ENCODE measurements at places on chromosomes 6 and 20.

DNA sequence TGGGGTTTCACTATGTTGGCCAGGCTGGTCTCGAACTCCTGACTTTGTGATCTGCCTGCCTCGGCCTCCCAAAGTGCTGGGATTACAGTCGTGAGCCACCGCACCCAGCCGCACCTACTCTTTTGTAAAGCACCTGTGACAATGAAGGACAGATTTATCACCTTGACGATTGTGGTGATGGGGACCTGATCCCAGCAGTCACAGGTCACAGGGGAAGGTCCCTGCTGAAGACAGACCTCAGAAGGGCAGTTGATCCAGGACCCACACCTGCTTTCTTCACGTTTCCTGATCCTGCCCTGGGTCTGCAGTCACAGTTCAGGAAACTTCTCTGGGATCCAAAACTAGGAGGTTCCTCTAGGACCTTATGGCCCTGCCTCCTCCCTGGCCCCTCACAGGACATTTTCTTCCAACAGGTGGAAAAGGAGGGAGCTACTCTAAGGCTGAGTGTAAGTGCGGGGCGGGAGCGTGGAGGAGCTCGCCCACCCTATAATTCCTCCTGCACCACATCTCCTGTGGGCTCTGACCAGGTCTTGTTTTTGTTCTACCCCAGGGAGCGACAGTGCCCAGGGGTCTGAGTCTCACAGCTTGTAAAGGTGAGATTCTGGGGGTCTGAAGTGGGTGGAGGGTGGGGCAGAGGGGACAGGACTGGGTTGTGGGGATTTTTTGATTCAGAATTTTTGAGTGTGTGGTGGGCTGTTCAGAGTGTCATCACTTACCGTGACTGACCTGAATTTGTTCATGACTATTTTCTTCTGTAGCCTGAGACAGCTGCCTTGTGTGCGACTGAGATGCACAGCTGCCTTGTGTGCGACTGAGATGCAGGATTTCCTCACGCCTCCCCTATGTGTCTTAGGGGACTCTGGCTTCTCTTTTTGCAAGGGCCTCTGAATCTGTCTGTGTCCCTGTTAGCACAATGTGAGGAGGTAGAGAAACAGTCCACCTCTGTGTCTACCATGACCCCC lies 3.0 kb downstream of the HLA-E start:
- no peak for DNase-seq

- DNase-seq, result no peak
Observed at GRCh38 chr6:151959086-151959485, 151.6 kb downstream of the ESR1 start.

GRCh38 chr6:57207141-57207540 lies 15.0 kb downstream of the RAB23 start:
- DNase-seq, result no peak

GRCh38 chr6:138722425-138723371 lies 50.9 kb upstream of the CCDC28A start:
- DNase-seq, result no peak

DNA sequence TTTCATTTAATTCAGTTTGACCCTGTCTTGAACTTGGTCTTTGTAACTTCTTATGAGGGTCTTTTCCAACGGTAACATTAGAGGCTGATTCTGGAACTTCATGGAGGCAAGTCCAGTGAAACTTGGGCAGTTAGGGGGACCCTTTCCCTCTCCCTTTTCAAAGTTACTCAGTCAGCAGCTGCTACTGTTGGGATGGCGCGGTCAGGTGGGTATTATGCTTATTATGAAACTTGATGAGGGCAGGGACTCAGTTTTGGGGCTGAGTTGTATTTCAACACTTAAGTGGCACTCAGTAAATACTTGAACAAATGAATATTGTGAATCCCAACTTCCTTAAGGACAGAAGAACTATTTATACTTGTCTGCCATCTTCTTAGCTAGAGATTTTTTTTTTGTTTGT lies 20.8 kb downstream of the TOP1 start:
- DNase-seq, result no peak

GRCh38 chr20:37228082-37228481 lies 33.5 kb downstream of the GHRH start:
- DNase-seq, result no peak

DNA sequence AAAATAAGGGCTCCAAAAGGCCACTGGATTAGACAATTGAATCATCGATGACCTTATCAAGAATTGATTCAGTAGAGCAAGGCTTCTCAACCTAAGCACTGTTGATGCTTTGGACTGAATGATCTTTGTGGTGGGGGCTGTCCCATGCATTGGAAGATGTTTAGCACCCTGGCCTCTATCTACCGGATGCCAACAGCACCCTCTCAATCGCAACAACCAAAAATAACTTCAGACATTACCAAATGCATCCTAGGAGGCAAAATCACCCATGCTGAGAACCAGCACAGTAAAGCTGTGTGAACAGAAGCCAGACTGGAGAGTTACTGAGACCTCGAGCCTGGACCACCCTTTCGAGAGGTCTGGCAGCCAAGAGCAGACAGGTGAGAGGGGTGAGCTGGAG lies 67.5 kb downstream of the TBC1D7 start:
- no peak for DNase-seq

DNA sequence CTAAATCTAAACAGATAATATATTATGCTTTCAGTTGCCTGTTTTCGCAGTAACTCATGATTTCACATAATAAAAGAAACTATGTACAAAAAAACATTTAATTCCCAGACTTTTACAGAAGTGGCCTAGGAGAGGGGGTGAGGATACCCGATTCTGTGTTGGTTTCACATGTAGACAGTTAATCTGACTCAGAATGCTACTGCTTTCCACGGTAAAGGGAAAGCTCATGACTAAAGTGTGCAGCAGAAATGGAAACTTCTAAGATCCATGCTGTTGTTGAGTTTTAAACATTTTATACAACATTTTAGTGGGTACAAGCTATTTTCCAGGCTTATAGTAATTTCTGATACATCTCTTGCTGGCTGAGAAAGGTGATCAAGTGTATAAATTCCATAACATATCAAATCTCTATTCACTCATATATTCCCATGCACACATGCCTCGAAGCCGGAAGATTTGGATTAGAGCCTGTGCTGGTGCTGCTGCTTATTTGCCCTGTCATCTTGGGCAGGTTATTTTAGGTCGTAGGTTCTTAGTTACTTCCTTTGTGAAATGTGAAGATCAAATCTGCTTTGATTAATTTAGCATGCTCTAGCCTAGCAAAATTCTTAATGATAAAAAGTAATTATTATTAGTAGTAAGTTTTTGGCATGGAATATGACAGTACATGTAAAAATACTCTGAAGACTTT lies 896.7 kb upstream of the MAP3K7 start:
- no peak for DNase-seq

DNA sequence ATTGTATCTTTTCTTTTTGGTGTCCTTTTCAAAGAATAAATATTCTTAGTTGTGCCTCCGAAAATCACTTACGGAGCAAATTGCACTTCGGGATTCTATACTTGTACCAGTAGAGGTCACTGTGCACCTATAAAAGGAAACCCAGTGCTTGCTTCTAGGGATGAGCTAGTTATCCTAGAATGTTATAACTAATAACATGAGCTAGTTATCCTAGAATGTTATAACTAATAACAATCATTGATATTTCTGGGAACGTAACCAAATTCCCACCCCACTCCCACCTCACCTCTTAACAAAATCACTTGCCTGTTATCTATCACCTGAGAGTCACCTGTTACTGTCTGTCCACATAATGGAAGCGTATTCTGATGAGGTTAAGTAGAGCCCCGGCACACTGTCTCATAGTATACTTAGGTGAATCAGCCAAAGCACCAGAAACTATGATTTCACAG lies 126.9 kb upstream of the TIAM2 start:
- no peak for DNase-seq

- DNase-seq, result no peak
Observed at GRCh38 chr6:159716247-159717096, 10.8 kb upstream of the WTAP start.
